T-helper 1 cell (primary cell): ENCODE measurements at places on chromosomes 4 and X.

DNA sequence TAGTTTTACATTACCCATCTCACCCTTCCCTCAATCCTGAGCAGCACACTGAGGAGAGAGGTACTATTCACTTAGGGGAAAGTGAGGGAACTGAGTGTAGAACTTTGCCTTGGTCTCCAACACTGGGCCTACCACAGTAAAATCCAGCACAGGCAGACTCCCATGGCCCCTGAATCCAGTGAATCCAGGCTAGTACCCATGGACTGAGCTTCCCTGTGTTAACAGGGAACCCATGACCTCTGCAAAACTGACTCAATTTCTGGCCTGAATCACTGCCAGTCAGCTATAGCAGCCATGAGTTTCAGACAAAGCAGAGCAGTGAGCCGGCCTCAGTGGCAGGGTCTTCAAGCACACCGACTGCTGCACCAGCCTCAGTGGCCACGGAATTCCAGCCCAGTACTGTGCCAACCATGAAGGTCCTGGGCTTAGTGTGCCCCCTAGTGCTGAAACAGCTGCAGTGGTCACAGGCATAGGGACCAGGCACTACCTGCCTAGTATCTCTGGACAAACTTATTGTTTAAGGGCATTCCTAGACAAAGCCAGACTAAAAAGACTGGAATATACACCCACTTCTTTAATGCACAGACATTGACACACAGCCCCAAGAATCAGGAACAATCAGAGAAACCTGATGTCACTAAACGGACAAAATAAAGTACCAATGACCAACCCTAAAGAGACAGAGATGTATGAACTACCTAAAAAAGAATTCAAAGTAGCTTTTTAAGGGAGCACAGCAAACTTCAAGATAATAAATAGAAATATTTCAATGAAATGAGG lies 127.4 kb upstream of the RPL34 start:
- DNase-seq: peak; percentile 32

DNA sequence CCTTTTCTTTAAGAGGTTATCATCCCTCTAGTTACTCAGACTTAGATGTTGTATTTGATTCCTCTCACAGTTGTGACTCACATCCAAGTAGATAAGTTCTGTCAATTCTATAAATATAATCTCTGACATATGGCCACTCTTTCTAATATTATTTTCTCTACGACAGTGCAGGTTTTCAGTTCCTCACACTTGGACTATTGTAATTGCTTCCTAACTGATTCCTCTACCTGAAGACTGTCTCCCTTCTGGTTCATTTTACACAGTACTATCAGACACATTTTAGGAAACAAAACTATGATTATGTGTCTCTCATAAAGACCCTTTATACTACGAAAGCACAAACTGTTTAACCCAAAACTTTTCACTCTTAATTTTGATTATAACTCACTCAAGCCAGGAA lies 31.3 kb upstream of the GNRHR start:
- DNase-seq: no peak

GRCh38 chr4:83851261-83852084 lies 315.6 kb downstream of the GPAT3 start:
- no peak for DNase-seq

- DNase-seq: no peak
Measured at GRCh38 chr4:114875630-114876029, 237.8 kb downstream of the NDST4 start.

DNA sequence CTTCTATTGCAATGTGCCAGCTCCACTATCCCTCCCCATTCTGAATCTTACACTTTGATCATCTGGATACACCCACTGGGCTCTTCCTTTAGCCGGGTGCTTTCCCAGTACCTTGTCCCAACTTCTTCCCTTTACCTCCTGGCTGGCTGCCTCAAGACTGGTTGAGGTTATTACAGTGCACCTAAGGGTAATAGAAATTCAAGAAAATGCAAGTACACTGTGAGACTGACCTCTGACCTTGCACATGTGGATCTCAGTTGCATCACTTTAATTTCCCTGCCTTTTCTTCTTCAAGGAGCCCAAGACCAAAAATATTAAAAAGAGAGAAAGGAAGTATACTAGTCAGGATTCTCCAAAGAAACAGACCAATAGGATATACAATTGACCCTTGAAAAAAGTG lies 53.9 kb upstream of the NOCT start:
- DNase-seq: no peak

- DNase-seq: no peak
Measured at GRCh38 chr4:98739751-98740150, 81.3 kb upstream of the TSPAN5 start.

DNA sequence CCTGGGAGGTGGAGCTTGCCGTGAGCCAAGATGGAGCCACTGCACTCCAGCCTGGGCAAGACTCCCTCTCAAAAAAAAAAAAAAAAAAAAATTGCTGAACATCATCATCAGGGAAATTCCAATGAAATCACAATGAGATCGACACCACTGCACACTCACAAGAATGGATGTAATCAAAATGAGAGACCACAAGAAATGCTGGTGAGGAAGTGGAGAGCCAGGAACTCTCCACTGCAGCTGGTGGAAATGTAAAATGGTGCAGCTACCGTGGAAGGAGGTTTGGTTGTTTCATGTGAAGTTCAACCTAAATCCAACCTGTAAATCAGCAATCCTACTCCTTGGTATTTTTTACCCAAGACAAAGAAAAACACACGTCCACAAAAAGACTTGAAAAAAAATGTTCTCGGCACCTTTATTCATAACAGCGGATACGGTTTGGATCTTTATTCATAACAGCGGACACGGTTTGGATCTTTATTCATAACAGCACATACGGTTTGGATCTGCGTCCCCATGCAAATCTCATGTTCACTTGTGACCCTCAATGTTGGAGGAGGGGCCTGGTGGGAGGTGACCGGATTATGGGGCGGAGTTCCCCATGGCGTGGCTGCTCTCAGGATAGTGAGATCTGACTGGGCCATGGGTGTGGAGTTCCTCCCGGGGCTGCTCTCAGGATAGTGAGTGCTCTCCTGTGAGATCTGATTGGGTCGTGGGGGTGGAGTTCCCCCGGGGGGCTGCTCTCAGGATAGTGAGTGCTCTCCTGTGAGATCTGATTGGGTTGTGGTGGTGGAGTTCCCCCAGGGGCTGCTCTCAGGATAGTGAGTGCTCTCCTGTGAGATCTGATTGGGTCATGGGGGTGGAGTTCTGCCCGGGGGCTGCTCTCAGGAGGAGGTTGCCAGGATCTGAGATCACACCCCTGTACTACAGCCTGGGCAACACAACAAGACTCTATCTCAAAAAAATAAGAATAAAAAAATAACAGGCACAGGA lies 7.7 kb downstream of the GAK start:
- no peak for DNase-seq

DNA sequence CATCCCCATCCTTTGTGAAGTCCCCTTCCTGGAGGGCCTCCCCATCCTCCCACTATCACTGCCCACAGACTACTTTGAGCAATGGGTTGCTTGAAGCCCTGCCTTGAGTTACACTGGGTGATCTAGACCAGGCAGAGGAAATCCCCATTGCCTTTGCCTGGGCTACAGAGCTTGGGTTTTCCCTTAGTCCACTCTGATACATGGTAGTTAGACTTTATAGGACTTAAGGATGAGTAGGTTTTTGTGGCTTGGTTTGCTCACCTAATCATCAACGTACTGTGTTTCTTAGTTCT lies 56.6 kb downstream of the TMEM131L start:
- no peak for DNase-seq

DNA sequence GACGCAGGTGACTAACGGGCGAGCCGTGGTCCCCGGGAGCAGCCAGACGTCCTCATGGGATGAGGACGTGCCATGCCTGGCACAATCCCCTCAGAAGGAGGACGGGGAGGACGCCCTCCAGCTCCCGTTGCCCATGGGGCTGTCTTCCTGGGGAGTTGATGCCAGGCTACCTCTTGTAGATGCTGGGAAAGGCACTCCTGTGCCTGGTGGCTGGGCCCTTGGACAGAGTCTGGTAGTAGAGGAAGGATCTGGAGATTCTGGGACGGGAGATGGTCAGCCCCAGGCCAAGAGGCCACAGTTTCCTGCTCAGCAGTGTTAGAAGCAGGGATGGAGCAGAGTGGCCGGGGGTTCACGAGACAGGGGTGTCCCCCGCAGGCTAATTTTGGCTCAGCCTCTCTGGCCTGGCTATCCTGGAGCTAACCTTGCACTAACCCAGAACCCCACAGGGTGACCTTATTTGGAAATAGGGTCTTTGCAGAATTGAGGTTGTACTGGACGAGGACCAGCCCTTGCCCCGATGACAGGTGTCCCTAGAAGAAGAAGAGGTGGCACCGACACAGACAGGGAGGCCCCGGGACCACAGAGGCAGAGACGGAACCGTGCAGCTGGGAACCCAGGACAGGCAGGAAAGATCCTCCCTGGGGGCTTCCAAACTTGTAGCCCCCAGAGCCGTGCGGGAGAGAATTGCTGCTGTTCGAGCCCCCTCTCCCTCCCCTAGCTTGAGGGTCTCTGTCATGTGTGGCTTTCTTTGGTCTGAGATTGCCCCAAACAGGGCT lies 50.1 kb upstream of the ADRA2C start:
- DNase-seq: no peak

- DNase-seq: no peak
Measured at GRCh38 chr4:154908168-154908567, 127.1 kb downstream of the RBM46 start.

- no peak for DNase-seq
Measured at GRCh38 chr4:40547789-40548132, 81.9 kb downstream of the RBM47 start.

GRCh38 chr4:174241162-174241561 lies 42.3 kb downstream of the FBXO8 start:
- DNase-seq: no peak

GRCh38 chr4:8009710-8010511 lies 70.2 kb upstream of the AFAP1 start:
- no peak for DNase-seq

GRCh38 chr4:187415231-187415630 lies 580.3 kb upstream of the ZFP42 start:
- no peak for DNase-seq

DNA sequence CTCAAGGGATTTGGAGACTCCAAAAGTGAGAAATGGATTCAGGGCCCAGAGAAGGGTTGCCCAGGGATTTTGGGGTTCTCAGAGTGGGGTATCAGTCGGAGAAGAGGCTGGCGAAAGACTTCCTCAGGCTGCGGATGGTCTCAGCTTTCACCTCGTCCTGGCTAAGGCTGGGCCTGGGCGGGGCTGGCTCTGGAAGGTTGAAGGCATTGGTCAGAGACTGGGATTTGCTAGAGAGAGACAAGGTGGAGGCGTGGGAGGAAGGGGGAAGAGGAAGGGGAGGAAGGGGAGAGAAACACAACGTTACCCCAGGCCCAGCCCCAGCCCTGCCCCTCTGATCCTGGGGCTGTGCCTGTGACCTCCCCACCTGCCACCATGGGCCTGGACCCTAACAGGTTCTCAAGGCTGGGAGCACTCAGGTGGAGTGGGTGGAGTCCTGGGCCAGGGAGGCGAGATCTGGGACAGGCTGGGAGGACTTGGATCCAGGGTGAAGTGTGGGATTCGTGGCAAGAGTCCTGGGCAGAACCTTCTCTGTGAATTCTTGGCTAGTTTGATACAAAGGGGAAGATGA lies 9.4 kb upstream of the TIMP1 start:
- DNase-seq: no peak

DNA sequence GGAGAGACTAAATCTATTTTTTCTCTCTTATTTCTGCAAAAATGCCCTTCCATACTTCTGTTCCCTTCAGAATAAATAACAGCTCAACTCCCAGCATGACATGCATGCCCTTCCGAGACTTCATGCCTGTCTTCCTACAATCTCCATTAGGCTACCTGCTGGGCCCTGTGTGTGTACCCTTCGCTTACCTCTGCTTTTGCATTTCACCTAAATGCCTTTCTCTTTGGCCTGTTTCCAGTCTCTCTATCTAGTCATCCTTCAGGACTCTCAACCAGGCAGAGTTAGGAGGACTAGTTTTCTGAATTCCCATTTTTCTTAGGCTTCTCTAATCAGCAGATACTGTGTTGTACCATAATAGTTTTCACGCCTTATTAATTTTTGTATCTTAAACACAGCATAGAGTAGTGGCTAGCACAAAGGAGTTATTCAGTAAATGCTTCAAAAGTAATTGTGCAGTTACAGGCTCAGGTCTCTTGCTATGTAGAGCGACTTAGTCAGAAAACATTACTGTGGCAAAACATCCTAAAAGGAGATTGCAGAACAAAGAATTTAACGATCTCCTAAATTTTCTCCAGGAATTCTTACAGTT lies 20.5 kb downstream of the SEPTIN11 start:
- DNase-seq: no peak

DNA sequence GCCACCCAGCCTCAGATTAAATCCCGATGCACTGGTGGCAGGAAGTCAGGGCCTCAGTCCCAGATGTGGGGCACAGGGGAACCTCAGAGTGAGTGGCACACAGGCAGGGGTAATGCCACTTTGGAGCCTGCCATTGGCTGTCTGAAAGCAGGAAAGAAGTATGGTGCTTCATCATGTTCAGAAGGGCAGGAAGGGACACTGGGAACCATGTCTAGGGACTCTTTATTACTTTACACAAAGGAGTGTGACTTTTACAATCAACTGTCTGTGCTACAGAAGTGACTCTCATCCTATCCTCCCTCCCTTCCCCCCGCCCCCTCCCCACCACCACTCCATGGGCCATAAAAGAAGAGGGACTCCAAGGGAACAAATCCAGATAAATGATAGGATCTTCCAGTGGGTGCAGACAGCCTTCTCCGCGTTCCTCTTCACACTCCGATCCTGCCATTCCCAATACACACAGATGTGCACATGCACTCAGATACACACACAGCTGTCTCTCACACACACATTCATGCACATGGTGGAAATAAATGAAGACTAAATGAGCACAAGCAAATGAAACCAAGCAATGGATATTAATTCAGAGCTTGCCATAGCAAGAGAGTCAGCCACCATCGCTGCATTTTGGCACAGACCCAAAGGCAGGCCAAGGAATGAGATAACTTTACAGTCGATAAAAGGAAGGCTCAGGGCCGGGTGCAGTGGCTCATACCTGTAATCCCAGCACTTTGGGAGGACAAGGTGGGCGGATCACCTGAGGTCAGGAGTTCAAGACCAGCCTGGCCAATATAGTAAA lies 2.5 kb upstream of the TMEM154 start:
- DNase-seq: no peak

GRCh38 chr4:105520819-105521790 lies 31.3 kb upstream of the ARHGEF38 start:
- peak; percentile 11 for DNase-seq
